Hematopoietic multipotent progenitor cell treated with erythropoietin and hydrocortisone succinate and interleukin-3 and kit ligand, for 6 days (in vitro differentiated cells): ENCODE measurements at places on chromosomes 5 and 9.
A peak's percentile ranks its signal among the peaks of the same experiment; 100 is the strongest.

DNA sequence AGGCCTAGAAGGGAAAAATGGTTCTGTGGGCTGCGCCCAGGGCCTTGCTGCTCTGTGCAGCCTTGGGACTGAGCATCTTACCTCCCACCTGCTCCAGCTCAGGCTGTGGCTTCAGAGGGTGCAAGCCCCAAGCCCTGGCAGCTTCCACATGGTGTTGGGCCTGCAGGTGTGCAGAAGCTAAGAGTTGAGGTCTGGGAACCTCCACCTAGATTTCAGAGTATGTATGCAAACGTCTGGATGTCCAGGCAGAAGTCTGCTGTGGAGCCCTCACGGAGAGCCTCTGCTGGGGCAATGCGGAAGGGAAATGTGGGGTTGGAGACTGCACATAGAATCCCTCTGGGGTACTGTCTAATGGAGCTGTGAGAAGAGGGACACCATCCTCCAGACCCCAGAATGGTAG is 36.0 kb downstream of the FBXL7 start:
- no peak for DNase-seq

DNA sequence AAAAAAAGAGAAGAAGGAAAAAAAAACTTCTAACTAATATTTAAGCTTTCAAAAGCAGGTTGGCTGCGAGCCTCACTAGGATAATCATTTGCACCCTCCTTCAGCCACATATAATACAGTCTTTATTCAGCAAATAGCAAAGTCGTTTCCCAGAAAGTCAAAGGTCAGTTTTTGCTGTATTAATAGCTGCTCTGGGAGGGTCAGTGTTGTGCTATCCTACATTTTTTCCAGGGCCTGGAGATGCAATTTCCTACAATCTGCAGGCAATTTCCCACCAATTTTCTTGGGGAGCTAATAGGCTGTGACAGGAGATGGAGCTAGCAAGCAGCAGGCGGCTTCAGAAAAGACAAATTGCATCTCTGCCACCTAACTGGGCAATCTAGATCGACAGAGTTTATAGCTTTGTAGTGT is 136.8 kb downstream of the TLE1 start:
- DNase-seq = no peak

- DNase-seq = no peak
Observed at GRCh38 chr9:128611600-128612394, 44.9 kb downstream of the DYNC2I2 start.

- no peak for DNase-seq
Observed at GRCh38 chr5:115375893-115376292, 79.4 kb upstream of the CCDC112 start.

DNA sequence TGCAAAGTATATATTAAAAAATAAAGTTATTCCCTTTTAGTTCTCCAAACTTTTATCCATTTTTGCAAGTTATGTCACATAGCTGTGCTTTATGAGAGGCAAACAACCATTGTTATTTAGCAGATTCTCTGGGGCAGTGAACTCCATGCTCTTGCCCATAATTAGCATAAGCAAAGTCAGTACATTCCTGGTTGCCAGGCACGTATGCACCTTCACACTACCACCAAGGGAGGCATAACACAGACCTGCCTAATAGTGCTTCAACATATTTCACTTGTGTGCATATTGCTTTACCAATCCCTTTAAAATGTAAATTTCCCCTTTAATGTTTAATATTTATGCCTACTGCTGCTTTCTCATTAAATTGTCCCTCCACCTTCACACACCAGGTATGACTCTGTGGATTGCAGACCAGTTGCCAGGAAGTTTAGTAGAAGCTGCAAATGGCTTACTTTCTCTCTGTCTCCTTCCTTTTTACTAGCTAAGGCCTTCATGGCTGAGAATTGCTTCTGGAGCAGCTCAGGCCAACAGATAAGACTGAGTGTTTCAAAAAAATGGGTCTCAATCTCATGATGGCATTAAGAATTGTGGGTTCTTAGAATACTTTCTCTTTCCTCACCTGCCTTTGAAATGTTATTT is 388.2 kb downstream of the PRR16 start:
- no peak for DNase-seq

- peak; percentile 94 for DNase-seq
Observed at GRCh38 chr9:127802576-127803443, at the start of gene FPGS. TSS of gene FPGS (plus strand) at chr9:127802882. CDS start at chr9:127802925, 43 bp downstream.

GRCh38 chr9:85016384-85017006 is 347.0 kb downstream of the NTRK2 start:
- no peak for DNase-seq
